ENCODE measurements at places on chromosomes 3 and 15.

GRCh38 chr3:8210882-8211341 lies 290.7 kb upstream of the LMCD1 start:
- DNase-seq = no peak

GRCh38 chr15:100186366-100186765 lies 155.4 kb downstream of the ADAMTS17 start:
- DNase-seq = no peak

- no peak for DNase-seq
Measured at GRCh38 chr3:58626841-58627569, 39.6 kb downstream of the FAM3D start.

- no peak for DNase-seq
Measured at GRCh38 chr15:64717735-64718495, 57.5 kb downstream of the RBPMS2 start.

GRCh38 chr3:107594870-107595269 lies 72.1 kb downstream of the BBX start:
- no peak for DNase-seq

Data from retinal pigment epithelial cell (primary cell).